Liver (tissue), 10 donors: ENCODE measurements at places on chromosomes 4 and X.

DNA sequence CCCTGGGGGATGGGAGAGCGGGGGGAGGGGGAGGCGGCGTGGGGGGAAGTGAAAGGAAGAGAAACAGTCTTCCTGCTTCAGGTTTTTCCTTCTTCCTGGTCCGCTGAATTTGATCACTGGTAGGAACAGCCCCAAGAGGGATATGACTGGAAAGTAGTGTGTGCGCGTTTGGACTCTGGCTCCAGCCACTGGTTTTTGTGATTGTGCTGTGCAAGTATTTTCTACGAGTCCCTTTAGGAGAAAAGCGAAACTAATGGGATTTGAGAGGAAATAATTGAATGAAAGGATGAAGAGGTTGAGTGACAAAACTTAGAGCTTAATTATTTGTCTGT is 836 bp downstream of the PRRG1 start:
- DNase-seq, result no peak

DNA sequence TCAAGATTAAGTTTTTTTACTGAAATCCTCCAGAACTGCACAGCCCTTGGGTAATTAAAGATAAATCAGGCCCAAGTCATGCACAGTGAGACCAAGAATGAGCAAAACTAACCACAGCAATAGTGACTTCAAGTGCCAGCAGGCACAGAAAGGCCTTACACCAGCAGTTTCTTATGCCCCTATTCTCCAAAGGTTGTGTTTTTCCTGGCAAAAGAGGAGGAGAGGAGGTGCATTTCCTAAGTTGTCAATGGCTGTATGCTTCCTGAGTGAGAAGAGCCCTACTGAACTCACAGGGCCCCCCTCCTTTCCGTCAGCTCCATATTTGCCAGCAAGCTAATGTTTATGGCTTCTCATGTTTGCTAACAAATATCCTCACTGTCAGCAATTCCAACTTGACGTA is 418.7 kb upstream of the INTU start:
- no peak for DNase-seq

DNA sequence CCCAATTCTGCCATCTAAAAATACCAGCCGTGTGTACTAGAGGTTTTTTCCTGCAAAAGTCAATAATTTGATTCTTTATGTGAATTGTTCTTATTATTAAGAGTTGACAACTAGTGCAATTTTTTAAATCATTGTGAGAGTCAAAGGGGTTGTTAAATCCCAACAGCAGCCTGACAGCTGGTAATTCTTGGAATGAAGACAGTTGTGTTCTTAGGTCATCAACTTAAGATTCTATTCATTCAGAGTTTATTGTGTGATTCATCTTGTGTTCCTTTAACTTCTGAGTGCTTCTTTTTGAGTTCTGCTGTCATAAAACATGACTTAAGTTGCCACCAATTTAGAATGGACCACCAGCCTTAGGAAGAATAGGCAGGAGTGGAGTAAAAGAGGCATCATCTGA is 329.0 kb downstream of the NAF1 start:
- no peak for DNase-seq

DNA sequence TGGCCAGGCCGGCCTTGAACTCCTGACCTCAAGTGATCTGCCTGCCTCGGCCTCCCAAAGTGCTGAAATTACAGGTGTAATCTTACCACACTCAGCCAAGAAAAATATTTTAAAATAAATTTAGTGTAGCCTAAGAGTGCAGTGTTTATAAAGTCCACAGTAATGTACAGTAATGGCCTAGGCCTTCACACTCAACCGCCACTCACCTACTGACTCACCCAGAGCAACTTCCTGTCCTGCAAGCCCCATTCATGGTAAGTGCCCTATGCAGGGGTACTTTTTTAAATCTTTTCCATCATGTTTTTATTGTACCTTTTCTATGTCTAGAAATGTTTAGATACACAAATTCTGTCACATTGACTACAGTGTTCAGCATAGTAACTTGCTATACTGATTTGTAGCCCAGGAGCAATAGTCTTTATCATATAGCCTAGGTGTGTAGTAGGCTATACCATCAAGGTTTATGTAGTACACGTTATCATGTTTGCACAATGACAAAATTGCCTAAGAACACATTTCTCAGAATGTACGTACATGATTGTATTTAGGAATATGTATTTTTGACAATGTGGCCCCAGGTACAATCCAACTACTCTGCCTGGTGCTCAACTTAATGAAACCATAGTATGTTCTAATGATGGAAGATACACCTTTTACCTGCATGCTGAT is 455.2 kb downstream of the PCDH7 start:
- DNase-seq, result no peak

DNA sequence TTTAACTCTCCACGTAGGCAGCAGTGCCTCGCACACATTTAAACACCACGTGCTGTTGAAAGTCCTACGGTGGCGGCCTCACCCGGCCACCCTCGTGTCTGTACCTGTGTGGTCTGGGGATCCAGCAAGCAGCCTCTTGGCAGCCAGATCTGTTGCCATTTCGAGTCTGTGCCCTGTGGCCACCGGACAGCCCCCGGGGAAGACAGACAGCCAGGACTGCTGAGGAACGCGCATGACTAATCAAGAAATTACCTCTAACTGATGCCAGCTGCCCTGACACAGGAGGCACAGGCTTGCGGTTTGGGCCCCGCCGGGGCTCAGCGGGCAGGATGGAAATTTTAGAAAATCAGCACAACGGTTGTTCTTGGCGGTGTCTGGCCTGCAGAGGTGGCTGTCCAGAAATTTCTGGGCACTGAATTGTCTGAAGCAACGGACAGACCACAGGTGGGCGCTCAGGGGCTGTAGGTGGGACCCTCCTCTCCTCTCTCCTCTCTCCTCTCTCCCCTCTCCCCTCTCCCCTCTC is 15.6 kb upstream of the ASMTL start:
- no peak for DNase-seq

DNA sequence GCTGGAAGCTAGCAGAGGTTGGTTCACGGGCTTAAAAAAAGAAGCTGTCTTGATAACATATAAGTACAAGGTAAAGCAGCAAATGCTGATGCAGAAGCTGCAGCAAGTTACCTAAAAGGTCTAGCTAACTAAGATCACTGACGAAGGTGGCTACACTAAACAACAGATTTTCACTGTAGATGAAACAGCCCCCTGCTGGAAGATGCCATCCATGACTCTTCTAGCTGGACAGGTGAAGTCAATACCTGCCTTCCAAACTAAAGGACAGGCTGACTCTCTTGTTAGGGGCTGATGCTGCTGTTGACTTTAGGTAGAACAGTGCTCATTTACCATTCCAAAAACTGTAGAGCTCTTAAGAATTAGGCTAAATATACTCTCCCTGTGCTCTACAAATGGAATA is 99.5 kb downstream of the FBXW7 start:
- no peak for DNase-seq

DNA sequence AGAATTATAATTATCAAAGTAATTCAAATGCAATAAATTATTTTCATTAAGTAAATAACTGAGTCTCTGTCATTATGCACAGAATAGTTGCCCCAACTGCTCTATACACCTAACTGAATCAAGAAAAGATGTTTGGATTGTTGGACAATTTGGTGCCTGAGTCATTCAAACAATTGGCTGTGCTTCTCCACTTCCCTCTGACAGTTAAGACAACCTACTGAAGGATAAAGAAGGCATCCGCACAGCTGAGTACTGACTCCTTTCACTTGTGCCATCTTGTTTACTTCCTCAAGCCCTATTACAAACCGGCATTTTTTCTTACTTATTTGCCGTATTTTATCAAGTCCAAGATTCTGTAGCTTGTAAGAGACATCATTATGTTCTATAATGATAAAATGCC is 110.6 kb upstream of the C1QTNF7 start:
- DNase-seq, result no peak

- no peak for DNase-seq
Measured at GRCh38 chr4:40992472-40993295, 221.7 kb downstream of the APBB2 start.

DNA sequence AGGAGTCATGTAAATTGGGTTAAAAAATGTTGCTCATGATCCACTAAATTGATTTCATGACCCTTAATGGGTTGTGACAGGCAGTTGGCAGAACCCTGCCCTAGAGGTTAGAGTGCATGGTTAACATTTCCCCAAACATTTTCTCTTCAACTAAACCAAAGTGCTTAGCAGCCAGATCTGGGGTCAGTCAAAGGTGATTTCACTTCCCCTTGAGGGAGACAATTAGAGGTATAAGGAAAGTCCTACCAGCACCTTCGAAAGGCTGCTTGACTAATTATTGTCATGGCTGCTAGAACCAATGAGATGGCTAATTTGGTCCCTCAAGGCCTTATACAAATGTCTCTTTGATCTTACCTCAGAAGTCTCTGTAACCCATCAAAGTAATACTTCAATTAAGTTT is 30.9 kb upstream of the INTS6L start:
- DNase-seq, result no peak

DNA sequence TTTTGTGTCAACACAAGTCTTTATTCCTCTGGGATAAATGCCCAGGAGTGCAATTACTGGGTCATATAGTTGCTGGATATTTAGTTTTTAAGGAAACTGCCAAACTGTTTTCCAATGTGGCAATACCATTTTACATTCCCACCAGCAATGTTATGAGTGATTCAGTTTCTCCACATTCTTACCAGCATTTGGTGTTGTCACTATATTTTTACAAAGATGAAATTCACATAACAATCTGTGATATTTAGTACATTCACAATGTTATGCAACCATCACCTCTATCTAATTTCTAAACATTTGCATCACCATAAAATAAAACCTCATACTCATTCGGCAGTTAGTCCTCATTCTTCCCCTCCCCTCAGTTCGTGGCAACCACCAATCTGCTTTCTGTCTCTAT is 75.0 kb downstream of the MAMLD1 start:
- DNase-seq, result no peak

- no peak for DNase-seq
Measured at GRCh38 chr4:182847576-182848450, 69.4 kb downstream of the DCTD start.

DNA sequence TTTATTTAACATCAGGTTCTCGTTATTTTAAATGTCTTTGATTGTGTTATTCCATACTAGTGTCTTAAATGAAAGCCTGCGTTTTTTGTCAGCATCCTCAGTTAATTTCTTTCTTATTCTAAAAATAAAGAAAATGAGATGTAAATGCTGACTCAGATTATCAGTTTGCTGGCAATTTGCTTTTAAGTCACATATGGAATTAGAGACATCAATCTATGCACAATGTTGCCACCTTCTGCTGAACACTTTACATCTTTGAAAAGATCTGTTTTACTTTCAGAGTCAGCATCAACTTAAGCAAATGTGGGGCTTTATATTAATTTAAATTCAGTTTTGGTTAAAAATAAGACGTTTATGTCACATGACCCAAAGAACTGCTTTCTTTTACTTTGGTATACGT is 99.2 kb downstream of the ADGRL3 start:
- DNase-seq, result no peak

GRCh38 chrX:12994321-12994720 is 19.4 kb downstream of the TMSB4X start:
- no peak for DNase-seq

DNA sequence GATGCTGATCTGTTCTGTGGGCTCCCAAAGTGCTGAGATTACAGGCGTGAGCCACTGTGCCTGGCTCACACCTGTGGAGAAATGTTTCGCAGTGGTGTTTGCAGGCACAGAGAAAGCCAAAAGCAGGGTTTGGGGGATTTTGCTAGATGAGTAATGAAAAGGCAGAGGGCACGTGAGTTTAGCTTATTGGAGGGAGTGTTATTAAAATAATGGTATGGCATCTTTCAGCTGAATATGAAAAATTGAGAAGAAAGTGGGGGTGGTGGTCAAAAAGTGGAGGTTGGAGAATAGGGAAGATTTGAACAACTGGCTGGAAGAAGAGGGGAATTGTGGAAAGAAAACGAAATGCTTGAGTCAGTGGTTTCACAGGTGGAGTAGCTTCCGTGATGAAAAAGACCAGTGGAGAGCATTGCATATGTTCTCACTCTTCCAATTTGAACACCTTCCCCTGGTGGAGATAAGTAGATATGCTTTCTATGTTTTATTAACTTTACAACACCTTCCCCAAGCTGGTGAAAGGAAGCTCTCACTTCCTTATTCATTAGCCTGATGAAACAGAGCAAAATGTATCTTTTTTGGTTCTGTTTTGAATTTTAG is 1.1 kb upstream of the CHST7 start:
- no peak for DNase-seq

GRCh38 chr4:183072176-183072575 is 26.9 kb upstream of the WWC2 start:
- DNase-seq, result no peak
